Hematopoietic multipotent progenitor cell treated with erythropoietin and hydrocortisone succinate and interleukin-3 and kit ligand, for 15 days (in vitro differentiated cells): ENCODE measurements at places on chromosomes 11 and 22.

DNA sequence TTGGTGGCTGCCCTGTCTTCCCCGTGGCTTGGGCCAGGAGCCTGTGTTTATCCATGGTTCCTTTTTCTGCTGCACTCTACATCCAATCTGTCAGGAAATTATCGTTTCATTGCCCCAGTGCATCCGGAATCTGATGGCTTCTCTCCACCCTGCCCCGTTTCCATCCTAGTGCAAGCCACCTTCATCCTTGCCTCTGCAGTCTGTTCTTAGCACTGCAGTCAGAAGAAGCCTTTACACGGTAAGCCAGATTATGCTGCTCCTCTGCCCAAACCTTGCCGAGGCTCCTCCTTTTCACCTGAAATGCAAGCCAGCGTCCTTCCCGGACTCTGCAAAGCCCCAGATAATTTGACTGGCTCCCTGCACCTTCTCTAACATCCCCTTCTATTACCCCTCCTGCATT is 45.1 kb downstream of the PARVG start:
- DNase-seq, result no peak

- DNase-seq, result no peak
These were observed 688.9 kb upstream of the RAG2 start for GRCh38 chr11:37286890-37287289.

- DNase-seq, result no peak
These were observed 33.3 kb upstream of the MYEOV start for GRCh38 chr11:69260622-69261021.

GRCh38 chr22:31637891-31638618 is 24.0 kb downstream of the PISD start:
- no peak for DNase-seq

- DNase-seq, result no peak
These were observed 767.1 kb downstream of the KCNA4 start for GRCh38 chr11:29249713-29250112.

DNA sequence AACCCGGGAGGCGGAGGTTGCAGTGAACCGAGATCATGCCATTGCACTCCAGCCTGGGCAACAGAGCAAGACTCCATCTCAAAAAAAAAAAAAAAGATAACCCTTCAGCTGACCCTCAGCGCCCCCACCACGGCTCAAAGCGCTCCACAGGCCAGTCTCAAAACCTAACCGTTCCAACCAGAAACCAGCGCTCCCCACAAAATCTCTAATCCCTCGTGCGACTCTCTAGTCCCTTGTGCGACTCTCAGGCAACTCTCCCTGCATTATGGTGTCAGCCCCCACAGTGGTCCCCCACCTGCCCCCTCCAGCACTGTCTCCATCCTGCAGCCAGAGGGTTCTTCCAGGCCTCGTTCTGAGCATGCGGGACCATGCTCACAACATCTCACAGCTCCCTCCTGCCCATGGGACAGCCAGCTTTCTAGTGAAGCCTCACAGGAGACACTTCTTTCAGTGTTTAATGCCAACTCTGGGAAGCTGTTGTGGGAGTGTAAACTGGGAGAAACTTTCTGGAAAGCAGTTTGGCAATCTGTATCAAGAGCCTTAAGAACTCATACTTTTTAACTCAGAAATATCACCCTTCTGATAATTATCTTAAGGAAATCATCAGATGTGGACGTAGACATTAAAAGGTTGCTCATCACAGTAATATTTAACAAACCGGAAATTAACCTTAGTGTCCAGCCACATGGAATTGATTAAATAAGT is 4.2 kb upstream of the RASGRP2 start:
- no peak for DNase-seq

DNA sequence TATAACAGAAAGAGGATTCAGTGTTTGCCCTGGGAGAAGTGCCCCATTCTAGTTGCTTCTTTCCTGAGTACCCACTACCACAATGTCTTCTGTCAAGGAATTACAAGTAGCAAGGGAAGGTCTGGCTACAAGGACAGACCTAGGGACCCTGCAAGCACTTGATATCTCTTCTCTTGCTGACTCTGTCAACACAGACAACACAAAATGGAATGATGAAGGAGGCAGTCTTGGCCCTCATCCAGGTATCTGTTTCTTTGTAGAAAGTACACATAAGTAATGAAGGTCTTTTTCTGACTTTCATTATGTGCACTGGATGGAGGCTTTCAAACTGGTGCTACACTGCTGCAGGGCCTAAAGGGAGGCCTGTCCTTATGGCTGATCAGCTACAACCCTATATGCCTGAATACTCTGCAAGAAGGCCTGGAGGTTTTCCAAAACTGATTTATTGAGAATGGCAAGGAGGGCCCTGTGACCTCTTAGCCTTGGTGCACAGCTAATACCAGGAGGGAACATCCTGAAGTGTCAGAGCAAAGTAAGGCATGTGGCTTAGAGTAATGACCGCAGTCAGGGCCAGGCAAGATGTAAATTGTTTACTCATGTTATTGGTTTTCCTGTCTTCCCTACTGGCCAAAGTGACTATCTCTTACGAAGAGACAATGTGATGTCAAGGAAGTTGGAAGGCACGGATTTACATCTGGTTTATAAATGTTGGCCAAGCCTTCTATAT is 31.2 kb downstream of the GAB2 start:
- no peak for DNase-seq

DNA sequence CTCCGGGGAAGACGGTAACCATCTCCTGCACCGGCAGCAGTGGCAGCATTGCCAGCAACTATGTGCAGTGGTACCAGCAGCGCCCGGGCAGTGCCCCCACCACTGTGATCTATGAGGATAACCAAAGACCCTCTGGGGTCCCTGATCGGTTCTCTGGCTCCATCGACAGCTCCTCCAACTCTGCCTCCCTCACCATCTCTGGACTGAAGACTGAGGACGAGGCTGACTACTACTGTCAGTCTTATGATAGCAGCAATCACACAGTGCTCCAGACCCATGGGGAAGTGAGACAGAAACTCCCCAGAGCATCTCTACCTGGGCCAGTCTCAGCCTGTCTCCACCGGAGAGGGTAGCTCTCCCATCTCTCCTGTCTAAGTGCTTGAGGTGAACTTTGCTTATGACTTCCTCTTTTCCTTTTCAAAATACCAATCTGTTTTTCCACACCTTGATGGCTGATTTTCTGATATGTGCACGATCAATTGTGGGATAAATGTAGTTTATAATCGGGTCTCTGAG is 48.5 kb upstream of the VPREB1 start:
- no peak for DNase-seq

DNA sequence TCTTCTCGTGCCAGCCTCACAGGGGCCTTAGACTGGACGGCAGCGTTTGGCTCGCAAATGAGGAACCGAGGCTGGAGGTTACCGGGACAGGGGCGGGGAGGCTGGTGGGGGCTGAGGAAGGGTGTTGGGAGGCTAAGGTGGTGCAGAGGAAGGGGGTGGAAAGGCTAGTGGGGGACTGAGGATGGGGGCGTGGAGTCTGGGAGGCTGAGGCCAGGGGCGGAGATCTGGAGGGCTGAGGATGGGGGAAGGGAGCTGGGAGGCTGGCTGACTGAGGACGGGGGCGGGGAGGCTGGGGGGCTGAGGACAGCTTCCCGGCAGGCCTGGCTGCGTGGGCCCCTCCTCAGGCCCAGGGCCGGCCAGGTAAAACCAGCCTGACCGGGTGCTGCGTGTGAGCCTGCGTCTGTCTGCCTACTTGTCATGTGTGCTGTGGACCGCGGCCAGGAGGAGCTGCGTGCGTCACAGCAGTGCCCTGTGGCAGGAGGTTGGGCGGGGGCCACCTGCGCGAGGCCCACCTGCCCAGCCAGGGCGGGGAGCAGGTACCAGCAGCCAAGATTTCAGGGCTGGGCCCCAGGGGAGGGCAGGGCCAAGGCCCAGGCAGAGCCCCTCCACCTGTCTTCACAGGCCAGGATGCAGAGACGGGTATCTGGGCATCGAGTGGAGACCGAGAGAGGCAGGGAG is 9.4 kb upstream of the PIM3 start:
- DNase-seq, result no peak

DNA sequence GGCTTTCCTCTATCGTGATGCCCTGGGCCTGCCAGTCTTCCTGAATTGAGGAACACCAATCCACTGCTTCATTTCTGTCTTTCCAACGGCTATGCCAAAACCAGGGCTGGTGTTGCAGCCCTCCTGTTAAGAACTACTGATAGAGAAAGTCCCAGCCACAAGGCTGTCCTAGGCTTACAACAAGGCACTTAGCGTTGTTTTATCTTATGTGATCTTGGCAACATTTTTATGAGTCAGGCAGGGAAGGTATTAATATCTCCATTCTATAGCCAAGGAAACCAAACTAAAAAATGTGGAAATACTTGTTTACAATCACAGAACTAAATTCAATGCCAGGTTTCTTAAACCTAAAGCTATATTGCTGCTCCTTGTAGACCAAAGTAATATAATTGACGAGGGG is 89.9 kb upstream of the AMOTL1 start:
- DNase-seq, result no peak

- DNase-seq, result no peak
These were observed 328.2 kb downstream of the TTC28 start for GRCh38 chr22:28351476-28351875.

GRCh38 chr11:125724125-125724524 is 22.0 kb upstream of the PATE1 start:
- no peak for DNase-seq

DNA sequence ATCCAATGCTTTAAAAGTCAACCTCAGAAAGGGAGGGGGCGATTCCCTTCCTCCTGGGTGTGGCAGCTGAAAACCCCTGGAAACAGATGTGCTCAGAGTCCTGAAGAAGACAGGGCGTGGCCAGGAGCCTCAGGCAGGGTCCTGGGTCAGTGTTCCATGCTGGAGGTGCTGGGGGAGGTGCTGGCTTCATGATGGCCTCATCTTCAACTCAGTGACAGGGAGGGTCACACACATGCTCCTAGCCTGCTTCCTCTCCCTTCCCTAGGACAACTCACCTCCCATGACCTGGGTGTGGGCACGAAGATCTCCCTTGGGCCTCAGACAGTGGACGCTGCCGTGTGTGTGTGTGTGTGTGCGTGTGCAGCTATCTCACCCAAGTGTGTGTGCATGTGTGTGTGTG is 245.6 kb upstream of the B3GAT1 start:
- no peak for DNase-seq
